Activated T-cell treated with anti-CD3 and anti-CD28 coated beads, Interleukin-2, amount 50 U/mL, for 72 hours (primary cell): ENCODE measurements at places on chromosomes 1 and 21.

DNA sequence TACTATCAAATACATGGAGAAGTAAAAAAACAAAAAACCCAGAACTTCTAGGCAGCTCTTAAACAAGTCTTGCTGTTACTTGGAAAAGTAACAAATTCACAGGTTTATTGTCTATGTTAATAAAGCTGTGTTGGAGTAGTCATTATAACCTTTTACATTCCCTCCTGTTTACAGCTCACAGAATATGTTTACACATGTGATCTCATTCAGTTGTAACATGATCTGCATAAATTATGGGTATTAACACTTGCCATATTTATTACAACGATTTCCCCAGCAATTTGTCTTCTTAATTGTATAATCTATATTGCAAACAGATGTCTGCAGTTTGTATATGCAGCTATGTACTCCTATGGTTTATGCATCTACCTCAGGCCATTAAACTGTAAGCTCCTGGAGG, 28.6 kb downstream of the ERG start:
- no peak for DNase-seq
- H3K4me1 ChIP-seq = no peaks in the 10 kb centered on the region
- H3K27ac ChIP-seq = no peak overlapping the region
- H3K4me3 ChIP-seq = no peak overlapping the region
- H3K27me3 ChIP-seq = peaks cover 49% of the 10 kb centered on the region

DNA sequence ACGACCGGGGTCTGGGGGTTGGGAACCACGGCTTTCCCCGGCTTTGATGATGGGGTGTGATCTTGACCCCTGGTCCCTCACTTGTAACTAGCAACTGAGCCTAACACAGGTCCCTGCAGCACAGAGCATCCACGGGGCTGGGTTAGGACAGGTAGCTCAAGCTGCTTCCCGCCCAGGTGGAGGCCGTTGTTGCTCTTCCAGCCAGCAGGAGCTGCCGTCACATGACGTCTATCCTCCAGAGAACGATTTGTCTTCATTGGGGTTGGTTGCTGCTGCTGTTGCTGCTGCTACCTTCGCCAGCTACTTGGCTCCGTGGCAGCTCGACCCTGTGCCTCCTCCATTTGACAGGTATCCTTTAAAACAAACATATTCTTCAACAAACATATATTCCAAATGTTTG, 74.3 kb upstream of the ADAR start:
- no peaks in the 10 kb centered on the region for H3K36me3 ChIP-seq
- H3K27ac ChIP-seq = no peak overlapping the region
- H3K4me1 ChIP-seq = no peaks in the 10 kb centered on the region
- H3K4me3 ChIP-seq = no peak overlapping the region
- no peaks in the 10 kb centered on the region for H3K27me3 ChIP-seq

GRCh38 chr1:61486783-61487536, 238.0 kb downstream of the TM2D1 start:
- H3K4me3 ChIP-seq = no peak overlapping the region
- no peaks in the 10 kb centered on the region for H3K4me1 ChIP-seq
- no peaks in the 10 kb centered on the region for H3K36me3 ChIP-seq

GRCh38 chr1:170221031-170221430, 75.3 kb downstream of the NTMT2 start:
- H3K27me3 ChIP-seq = peaks cover 13% of the 10 kb centered on the region
- no peaks in the 10 kb centered on the region for H3K4me1 ChIP-seq
- H3K4me3 ChIP-seq = no peak overlapping the region
- H3K27ac ChIP-seq = no peak overlapping the region

DNA sequence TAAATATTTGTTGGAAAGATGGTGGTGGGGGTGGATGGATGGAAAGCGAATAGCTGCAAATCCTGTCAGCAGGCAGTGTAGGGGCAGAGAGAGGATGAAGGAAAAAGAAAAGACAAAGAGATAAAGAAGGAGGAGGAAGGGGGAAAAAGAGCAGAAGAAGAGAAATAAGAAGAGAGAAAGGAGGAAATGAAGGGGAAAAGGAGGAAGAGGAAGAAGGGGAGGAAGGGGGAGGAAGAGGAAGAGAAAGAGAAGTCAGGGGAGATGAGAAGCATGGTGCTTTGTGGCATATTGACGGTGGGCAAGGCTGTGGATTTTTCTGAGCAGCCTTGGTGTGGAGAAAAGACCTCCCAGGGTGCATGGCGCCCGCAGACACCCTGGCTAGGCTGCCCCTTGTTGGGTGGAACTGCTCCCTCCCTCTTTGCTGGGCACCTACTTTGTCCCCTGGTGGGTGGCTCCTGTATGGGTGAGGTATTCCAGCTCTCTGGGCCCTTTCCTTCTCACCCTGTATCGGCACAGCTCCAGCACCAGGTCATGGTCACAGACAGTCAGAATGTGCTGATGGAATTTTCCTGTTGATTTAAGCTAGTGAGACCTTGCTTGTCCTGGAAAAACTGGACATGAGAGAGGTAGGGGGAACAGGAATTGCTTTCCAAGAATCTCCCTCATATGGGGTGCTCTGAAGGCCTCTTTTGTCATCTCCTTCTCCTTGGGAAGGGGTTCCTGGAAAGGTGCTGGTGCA, 45.7 kb upstream of the TLR5 start:
- peaks cover 43% of the 10 kb centered on the region for H3K4me1 ChIP-seq
- DNase-seq = no peak
- no peaks in the 10 kb centered on the region for H3K36me3 ChIP-seq
- H3K27ac ChIP-seq = no peak overlapping the region
- H3K27me3 ChIP-seq = peaks cover 13% of the 10 kb centered on the region
- H3K4me3 ChIP-seq = no peak overlapping the region

GRCh38 chr1:10217748-10218441, 7.5 kb downstream of the KIF1B start:
- H3K27ac ChIP-seq = peak overlapping the region; percentile 36
- no peaks in the 10 kb centered on the region for H3K36me3 ChIP-seq
- no peak for DNase-seq
- H3K4me3 ChIP-seq = peak overlapping the region; percentile 63
- peaks cover 37% of the 10 kb centered on the region for H3K4me1 ChIP-seq

DNA sequence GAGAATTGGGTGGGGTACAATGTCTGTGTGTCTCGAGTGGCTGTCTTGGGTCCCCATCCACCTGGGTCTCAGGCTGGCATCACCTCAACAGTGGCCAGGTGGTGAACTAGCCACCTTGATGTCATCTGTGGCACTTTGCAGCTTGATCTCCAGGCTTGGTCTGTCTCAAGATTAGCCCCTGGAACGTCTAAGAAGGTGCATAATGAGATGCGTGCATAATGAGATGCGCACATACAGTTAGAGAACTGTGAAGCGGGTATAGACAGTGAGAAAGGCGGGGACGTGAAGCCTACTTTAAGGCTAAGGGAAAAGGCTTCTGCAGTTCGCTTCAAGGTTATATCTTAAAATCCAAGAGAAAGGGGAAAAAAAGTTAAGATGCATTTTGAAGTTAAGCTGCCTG, 98.7 kb downstream of the WDR4 start:
- H3K27ac ChIP-seq = no peak overlapping the region
- no peaks in the 10 kb centered on the region for H3K36me3 ChIP-seq
- H3K4me3 ChIP-seq = no peak overlapping the region
- peaks cover 42% of the 10 kb centered on the region for H3K4me1 ChIP-seq
- H3K27me3 ChIP-seq = peaks cover 18% of the 10 kb centered on the region
- DNase-seq = no peak

GRCh38 chr1:206691604-206692003, 6.9 kb downstream of the MAPKAPK2 start:
- no peak overlapping the region for H3K27ac ChIP-seq
- H3K36me3 ChIP-seq = peaks cover 4% of the 10 kb centered on the region
- no peak overlapping the region for H3K4me3 ChIP-seq
- H3K27me3 ChIP-seq = no peaks in the 10 kb centered on the region

DNA sequence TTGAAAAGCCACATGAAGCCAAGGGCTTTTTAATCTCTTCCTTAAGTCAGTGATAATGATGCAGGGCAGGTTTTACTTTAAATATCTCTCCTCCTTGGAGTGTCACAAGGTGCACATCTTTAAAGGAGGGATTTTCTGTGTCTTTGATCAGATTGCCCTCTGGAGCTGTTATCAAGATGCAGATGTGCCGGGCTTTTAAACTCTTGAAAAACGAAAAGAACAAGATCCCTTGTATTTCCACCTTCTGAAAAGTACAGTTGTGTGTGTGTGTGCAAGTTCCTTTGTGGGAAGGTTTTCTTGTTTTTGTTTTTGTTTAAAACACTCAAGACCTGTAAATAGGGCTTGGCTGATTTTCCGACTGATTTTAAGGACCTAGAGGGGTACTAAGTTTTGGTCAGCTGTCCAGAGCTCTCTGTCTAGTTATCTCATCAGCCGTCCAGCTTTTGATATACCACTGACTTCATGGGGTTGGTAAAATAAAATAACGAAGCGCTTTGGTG, 1.6 kb downstream of the MARK1 start:
- peaks cover 7% of the 10 kb centered on the region for H3K4me1 ChIP-seq
- H3K27me3 ChIP-seq = peaks cover 72% of the 10 kb centered on the region
- peak overlapping the region; percentile 36 for H3K27ac ChIP-seq
- no peak for DNase-seq
- H3K4me3 ChIP-seq = peak overlapping the region; percentile 76

DNA sequence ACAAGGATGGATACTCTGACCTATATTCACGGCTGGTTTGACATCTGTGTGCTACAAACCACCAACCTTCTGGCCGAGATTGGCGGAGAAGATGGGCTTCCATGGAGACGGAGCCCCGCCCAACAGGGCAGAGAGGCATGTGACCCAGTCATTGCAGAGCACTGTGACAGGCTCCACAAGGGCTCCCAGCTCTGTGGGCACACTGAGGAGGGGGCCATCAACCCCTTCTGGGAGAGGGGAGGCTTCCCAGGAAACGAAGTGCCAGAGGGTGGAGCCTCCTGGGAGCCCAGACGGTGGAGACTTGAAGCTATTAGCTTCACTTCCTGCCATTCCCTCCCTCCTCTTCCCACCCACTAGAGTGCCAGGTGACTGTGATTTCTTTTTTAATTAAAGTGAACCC, 71.6 kb upstream of the IFFO2 start:
- H3K4me1 ChIP-seq = peaks cover 5% of the 10 kb centered on the region
- peaks cover 28% of the 10 kb centered on the region for H3K27me3 ChIP-seq
- H3K36me3 ChIP-seq = peaks cover 9% of the 10 kb centered on the region

DNA sequence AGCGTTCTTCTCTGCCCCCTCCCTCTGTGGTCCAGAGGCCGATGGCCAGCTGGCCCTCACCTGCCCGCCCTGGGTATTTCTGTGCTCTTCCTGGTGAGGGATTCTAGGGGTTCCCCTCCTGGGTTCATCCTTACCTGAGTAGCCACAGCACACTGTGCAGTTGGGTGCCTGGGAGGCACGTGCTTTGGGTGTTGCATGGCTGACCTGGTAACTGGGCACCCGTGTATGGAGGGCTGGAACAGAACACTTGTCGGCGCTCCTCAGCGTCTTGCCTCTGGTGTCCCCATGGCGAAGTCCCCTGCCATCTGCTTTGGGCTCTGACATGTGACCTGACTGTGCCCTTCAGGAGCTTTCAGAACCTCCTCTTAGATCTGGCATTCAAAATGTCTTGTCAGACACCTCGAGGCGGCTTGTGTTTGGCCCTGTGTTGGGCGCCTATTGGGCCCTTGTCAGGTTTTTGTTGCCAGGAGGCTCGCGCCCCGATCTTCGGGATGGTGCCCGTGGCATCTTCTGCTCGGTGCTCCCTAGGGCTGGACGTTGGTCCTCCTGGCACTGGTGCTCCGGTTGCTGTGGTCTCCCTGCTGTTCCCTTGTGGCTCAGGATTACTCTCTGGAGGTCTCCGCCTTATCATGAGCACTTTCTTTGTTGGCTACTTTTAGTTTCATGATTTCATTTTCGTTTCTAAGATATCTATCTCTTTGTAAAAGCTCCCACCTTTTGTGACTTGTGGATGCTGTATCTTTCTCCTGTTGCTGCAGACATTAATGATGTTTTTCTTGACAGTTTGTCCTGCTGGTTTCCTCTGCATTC, 28.5 kb downstream of the SKI start:
- no peak overlapping the region for H3K4me3 ChIP-seq
- no peak for DNase-seq
- H3K36me3 ChIP-seq = peaks cover 17% of the 10 kb centered on the region
- H3K4me1 ChIP-seq = peaks cover 51% of the 10 kb centered on the region
- no peaks in the 10 kb centered on the region for H3K27me3 ChIP-seq
- peak overlapping the region; percentile 63 for H3K27ac ChIP-seq

- DNase-seq = no peak
- no peak overlapping the region for H3K4me3 ChIP-seq
- H3K4me1 ChIP-seq = no peaks in the 10 kb centered on the region
- no peaks in the 10 kb centered on the region for H3K27me3 ChIP-seq
- no peak overlapping the region for H3K27ac ChIP-seq
These were observed 66.1 kb downstream of the HTR6 start for GRCh38 chr1:19730793-19731192.

DNA sequence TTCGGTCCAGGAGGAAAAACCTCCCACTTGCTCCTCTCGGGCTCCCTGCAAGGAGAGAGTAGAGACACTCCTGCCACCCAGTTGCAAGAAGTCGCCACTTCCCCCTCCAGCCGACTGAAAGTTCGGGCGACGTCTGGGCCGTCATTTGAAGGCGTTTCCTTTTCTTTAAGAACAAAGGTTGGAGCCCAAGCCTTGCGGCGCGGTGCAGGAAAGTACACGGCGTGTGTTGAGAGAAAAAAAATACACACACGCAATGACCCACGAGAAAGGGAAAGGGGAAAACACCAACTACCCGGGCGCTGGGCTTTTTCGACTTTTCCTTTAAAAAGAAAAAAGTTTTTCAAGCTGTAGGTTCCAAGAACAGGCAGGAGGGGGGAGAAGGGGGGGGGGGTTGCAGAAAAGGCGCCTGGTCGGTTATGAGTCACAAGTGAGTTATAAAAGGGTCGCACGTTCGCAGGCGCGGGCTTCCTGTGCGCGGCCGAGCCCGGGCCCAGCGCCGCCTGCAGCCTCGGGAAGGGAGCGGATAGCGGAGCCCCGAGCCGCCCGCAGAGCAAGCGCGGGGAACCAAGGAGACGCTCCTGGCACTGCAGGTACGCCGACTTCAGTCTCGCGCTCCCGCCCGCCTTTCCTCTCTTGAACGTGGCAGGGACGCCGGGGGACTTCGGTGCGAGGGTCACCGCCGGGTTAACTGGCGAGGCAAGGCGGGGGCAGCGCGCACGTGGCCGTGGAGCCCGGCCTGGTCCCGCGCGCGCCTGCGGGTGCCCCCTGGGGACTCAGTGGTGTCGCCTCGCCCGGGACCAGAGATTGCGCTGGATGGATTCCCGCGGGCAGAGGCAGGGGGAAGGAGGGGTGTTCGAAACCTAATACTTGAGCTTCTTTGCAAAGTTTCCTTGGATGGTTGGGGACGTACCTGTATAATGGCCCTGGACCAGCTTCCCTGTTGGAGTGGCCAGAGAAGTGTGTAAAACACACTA, 45.3 kb downstream of the MRPL39 start:
- H3K36me3 ChIP-seq = peaks cover 30% of the 10 kb centered on the region
- DNase-seq = peak; percentile 81
- H3K4me1 ChIP-seq = peaks cover 78% of the 10 kb centered on the region
- peak overlapping the region; percentile 86 for H3K27ac ChIP-seq
- no peaks in the 10 kb centered on the region for H3K27me3 ChIP-seq
